CD4-positive, alpha-beta T cell treated with Interleukin-6 at 100 ng/mL for 8 hours (primary cell): ENCODE measurements at places on chromosomes 6 and 20.

GRCh38 chr6:121603486-121603885 is 168.0 kb downstream of the GJA1 start:
- DNase-seq = no peak

- DNase-seq = no peak
These were observed 108.2 kb downstream of the SASH1 start for GRCh38 chr6:148450866-148451265.

DNA sequence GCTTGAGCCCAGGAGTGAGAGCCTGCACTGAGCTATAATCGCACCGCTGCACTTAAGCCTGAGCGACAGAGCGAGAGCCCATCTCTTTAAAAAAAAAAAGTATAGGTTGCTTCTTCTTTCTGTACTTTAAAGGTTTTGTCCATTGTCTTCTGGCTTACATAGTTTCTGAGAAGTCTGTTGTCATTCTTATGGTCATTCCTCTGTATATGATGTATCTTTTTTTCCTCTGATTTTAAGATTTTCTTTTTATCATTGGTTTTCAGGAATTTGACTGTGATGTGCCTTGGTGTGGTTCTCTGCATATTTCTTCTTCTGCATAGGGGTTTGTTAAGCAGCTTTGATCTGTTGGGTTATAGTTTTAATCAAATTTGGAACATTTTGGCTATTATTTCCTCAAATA is 29.1 kb downstream of the QRSL1 start:
- no peak for DNase-seq

DNA sequence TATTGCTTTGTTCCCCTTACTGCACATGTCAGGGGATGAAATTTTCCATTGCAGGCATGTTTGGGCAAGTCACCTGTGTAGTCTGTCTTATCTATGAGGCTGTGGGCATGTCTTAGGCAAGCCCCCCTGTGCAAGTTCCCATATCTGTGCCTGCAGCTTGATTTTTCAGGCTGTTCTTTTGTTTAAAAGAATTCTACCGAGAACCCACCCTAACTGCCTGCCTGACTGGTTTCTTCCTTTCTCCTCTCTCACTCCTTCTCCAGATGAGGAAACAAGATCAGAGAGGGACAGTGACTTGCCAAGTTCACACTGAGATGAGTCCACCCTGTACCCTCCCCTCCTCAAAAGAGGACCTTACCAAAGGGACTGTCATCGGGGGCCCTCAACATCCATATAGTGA is 11.0 kb downstream of the TREML2 start:
- DNase-seq = no peak
